Pulmonary artery endothelial cell (primary cell): ENCODE measurements at places on chromosomes 7 and 10.

GRCh38 chr10:124694481-124695220 is 49.5 kb downstream of the FAM53B start:
- DNase-seq = no peak

GRCh38 chr7:149884016-149884415 is 10.2 kb downstream of the ATP6V0E2 start:
- DNase-seq = no peak

DNA sequence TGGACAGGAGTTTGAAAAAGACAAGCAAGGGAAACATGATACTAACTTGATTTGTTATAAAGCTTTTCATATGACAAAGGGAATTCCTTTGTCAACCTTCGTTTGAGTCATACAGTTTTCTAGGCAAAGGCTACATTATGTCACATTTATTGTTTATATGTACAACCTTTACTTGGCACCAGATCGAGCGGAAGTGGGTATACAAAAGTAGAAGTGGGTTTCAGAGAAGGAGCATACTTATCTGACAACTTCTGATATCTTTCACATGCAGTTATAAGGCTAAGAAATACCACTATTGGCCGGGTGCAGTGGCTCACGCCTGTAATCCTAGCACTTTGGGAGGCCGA is 11.0 kb downstream of the STMP1 start:
- no peak for DNase-seq

DNA sequence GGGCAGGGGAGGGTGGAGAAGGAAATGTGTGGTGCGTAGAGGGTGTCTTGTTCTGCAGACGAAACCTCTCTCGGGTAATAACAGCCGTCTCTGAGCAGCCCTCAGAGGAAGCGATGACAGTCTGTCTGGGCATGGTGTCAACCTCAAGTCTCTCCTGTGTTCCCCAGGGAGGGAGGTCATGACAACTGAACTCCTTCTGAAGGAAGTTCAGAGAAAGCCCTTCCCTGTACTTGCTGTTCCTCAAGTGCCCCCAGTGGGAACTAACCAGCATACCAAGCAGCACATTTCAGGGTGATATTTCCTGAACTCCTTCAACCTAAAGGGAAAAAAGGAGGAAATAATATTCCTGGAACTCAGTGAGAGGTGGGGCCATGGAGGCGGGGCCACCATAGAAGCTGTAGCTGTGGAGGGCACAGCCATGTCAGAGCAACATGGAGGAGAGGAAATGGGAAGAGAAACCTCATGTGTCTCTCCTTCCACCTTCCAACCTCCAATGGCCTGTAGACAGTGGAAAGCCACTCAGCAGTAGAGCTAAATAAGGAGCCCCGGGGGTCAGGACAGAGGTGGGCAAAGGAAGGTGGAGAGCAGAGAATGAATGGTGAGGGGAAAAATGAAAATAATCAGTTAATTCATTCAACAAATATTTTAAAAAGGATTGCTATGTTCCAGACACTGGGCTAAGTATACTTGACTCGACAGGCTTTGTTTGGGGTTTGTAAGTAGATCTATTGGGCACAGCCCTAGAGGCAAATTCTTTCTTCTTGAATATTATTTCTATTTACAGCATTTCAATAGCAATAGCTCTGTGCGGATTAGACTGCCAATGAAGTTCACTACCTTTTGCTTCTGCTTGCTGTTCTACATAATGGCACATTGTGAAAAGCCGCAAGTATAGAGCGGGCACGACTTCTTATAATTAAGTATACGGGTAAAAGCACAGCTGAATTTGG is 61.0 kb upstream of the AOAH start:
- DNase-seq = no peak

GRCh38 chr10:1247598-1248261 is 191.5 kb downstream of the WDR37 start:
- no peak for DNase-seq

DNA sequence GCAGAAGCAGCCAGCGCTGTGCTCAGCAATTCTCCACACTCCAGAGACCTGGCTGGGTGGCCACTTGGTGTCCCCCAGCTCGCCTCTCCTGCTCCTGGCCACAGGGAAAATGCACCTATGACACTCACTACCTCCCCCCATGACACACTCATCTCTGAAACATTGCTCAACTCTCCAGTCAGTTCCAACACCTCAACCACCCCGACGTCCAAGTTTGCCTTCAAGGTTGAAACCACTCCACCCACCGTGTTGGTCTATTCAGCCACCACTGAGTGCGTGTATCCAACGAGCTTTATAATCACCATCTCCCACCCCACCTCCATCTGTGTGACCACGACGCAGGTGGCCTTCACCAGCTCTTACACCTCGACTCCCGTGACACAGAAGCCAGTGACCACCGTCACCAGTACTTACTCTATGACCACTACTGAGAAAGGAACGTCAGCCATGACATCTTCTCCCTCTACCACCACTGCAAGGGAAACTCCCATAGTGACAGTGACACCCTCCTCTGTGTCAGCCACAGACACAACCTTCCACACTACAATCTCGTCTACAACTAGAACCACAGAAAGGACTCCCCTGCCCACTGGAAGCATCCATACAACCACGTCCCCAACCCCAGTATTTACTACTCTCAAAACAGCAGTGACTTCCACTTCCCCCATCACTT is 2.7 kb downstream of the MUC3A start:
- DNase-seq = no peak

DNA sequence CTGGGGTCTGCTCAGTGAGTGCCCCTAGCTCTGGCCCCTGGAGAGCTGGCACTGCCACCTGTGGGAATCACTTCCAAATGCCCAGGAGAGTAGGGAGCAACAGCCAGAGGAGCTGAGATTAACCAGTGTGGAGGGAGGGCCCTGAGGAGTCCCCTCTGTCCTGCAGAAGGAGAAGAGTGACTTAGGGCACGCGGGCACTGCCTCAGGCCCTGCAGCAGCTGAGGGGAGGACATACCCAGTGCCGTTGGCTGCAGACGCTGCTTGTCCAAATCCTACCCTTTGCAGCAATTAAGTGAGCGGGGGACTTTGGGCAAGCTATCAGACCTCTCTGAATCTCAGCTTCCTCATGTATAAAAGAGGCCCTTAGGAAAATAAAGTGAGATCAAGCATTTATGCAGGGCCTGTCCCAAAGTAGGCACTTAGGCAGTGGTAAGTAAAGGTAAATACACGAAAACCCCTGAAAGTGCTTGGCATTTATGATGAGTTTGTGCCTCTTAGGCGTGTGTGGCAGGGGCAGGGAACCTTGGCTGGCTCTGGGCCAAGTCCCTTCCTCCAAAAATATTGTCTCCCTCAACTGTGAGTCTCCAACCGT is 16.9 kb downstream of the PRF1 start:
- no peak for DNase-seq

DNA sequence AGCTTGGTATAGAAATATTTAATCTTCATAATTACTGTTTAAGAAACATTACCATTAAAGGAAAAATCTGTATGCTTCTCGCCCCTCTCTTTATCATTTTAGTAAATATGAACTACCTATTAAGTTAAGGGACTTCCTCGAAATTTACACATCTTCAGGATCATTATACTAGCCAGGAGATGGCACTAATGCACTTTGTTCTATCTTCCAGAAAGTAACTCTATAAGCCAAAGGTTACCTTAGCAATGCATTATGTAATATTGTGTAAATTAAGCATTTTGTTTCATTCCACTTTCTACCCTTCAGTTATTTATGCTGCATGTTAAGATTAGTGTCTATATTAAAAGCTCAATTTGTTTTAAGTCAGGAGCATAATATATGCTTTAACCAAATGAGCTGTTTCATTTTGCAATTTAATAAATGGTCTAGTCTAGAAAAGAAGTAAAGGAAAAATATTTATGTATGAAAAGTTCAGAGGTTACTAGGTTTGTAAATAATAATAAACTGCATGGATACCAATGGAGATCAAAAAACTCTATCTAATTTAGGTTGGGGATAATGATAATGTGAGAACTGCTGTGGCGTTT is 128.5 kb downstream of the ANKRD7 start:
- no peak for DNase-seq

- DNase-seq = no peak
Measured at GRCh38 chr10:96616961-96617360, 30.1 kb upstream of the TM9SF3 start.

DNA sequence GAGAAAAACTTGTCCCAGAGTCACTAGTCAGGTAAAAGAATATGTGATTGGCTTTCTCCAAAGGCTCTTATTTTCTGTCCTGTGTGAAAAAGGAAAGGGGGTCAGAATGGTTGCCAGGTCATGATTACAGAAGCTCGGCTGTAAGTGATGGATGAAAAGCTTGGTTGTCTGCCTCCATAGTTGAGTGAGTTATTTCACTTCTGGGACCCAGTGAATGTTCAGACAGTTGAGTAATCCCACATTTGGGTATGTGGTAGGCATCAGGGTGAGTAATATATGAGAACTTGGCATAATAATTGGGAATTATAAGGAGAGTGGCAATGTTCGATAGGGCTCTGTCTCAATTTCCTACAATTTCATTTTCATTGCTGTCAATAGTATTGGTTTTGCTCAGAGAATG is 72.5 kb downstream of the BBS9 start:
- DNase-seq = no peak

DNA sequence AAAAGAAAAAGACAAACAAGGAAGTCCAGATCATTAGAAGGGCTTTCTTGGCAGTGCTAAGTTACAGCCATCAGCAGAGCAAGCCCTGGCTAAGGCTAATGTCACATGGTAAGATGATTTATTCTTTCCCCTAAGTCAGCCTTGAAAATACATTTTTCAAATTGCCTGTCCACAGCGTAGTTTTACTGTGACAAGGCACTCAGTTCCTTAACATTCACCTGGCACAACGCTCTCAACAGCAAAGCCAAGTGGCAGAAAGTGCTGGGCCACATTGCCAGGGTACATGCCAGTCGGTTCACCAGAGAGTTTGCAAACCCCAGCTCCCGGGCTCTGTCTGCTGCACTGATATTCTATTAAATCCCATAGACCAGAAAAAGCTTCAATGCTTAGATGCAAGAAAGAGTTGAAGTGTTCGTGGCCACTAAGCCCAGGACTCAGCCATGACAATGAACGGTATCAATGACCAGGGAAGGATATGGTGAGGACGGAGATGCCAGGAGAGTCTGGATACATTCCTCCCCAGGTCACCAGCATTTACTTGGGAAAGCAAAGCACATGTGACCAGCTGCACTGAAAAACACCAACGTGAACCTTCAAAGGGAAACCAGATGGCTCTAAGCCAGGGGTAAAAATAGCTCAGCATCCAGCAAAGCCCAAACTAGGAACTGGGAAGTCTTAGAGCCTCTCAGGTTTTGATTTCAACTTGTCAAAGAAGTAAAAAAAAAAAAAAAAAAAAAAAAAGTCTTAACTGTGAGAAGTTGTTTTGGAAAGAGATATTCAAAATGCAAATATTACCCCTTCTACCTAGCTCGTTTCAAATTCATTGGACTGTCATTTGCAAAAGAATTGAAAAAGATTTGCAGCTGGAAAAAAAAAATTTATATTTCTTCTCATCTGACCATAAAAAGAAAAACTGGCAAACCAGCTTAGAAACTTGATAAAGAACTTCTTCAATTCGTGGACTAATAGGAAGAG is 23.9 kb upstream of the MPP7 start:
- DNase-seq = no peak

DNA sequence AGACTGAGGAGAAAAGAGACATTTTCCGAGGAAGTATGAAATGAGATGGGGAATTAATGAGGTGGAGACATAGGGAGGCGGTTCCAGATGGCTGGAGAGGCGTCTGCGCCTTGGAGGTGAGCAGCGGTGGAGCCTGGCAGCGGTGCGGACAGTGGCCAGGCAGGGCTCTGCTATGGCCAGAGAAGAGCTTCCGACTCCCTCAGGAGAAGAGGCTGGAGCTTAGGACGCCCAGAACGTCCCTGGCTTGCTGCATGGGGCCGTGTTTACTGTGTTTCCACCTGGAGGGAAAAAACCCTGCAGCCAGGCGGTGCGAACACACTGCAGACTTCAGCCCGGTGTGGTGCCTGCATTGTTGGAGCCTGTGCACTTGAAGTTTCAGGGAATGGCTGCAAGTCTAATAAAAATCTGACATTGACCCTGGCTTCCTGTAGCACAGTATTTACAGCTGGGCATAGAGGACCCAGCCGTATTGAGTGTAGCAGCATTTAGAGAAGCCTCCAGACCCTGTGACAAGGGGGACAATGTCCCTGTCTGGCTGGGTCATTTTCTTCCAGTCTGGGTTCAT is 447.1 kb upstream of the MKI67 start:
- no peak for DNase-seq

GRCh38 chr10:97456034-97456685 is 10.2 kb downstream of the ZDHHC16 start:
- no peak for DNase-seq

GRCh38 chr7:30992414-30992813 is 28.7 kb downstream of the GHRHR start:
- no peak for DNase-seq

GRCh38 chr7:94654783-94655125 is 1.2 kb downstream of the SGCE start:
- DNase-seq = no peak

DNA sequence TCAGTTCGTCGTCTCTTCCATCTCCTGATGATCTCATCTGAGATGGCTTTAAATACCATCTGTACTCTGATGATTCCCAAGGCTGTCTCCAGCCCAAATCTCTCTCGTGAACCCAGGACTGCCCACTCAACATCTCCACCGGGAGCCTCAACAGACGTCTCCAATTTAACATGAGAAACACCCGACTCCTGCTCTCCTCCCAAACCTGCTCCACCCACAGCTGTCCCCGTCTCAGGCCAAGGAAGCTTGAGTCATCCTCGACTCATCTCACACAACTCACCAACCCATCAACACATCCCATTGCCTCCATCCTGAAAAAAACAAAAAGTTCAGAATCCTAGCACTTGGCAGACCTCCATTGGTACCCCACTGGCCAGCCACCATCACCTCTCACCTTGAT is 29.7 kb upstream of the CALN1 start:
- DNase-seq = no peak

GRCh38 chr10:102585026-102585425 is 59.3 kb upstream of the TRIM8 start:
- no peak for DNase-seq

DNA sequence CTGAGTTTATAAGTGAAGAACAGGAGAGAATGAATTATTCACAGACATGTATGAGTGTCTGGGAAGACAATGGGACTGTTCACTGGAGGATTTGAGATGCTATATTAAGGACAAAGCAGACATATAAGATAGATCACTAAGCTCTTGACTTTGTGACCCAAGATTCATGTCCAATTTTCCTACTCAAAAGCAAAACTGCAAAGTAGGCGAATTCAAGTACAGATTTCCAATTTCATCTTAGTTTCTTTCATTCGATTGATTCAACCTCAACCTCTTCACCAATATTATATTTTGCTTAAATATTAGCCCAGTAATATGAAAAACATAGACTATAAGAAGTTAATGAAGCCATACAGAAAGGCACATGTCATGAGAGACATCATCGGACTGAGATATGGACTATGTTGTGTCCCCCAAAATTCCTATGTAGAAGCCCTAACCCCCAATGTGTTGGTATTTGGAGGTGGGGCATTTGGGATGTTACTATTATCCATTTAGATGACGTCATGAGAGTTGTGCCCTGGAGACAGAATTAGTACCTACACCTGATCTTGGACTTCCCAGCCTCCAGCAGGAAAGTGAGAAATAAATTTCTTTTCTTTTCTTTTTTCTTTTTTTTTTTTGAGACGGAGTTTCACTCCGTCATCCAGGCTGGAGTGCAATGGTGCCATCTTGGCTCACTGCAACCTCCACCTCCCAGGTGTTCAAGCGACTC is 353.7 kb upstream of the AKR1E2 start:
- DNase-seq = no peak

GRCh38 chr7:91251877-91252276 is 12.4 kb upstream of the FZD1 start:
- DNase-seq = no peak

- DNase-seq = no peak
Measured at GRCh38 chr10:128877141-128877540, 589.9 kb upstream of the MGMT start.
